ENCODE measurements at places on chromosomes 5 and 9.

- no peak for DNase-seq
These were observed 161.5 kb downstream of the ENTREP1 start for GRCh38 chr9:69486498-69486897.

GRCh38 chr9:24614070-24614469 is 68.4 kb upstream of the IZUMO3 start:
- DNase-seq, result no peak

DNA sequence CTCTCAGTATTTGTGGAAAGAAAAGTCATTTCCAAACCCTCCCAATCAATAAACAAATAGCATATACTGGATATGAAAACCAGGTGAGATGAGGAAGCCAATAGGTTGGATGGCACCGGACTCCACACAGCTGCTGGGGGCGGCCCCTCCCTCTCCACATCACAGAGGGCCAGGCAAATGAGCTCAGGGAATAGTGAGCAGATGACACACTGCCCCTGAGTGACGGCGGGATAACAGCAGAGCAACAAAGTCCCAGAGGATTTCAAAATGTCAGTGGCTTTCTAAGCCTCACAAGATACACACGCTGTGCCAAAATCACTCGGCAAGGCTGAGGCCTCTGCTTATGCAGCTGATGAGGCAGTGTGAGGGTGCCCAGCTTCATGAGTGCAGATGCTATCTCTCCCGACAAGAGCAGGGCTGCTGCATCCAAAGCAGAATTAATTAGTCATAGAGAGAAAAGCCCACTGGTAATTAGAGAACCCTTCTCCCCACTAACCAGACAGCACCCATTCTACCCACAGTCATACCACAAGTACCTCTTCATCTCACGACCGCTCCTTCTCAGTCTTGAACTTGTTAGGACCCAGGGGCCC is 235.0 kb upstream of the NFIL3 start:
- DNase-seq, result no peak

DNA sequence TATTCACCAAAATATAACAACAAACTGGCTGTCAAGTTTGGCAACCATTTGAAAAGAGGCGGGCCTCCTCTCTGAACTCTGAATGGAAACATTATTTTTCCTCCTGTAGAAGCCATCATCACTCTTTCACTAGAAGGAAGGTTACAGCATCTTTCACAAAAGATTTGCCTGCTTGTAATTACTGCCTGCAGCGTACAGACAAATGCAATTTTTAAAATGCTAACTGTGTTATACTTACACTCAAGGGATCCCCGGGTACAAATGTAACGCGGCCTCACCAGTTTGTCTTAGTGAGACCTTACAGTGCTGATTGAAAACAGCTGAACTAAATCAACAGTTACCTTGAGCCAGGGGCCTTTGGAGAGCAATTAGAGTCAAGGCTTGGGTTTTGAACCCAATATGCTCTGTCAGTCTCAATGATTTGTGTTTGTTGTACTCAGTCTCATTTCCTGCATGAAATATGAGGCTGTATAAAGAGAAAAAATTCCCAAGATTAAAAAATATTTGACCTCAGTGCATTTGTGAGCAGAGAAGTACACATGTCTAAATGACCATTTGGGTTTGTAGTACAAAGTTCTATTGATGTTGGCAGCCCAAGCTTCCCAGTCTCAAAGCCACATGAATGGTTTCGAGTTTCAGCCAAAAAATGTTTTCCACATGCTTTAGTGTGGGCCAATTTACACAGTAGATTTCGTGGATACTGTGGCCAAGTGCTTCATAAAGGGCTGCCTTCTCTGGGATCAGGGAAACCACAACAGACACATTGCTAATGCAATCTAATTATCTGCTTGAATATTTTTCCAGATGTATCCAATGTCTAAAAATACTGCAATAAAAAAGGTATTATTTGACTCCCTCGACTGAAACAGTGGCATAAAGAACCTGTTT is 500.0 kb downstream of the SPATA31D1 start:
- no peak for DNase-seq

GRCh38 chr9:6834306-6834705 is 76.5 kb downstream of the KDM4C start:
- DNase-seq, result no peak
